Pericardium fibroblast (primary cell): ENCODE measurements at places on chromosomes 11 and 22. TPM values are rescaled to one million over a fixed set of nuclear protein-coding genes. Genes with fewer than 3 reads are reported as not detected.

PLAAT3 gene
- total RNA-seq: 18.6 and 39.1 TPM in 2 replicates

HEPHL1 gene
- not detected in 2 replicates for total RNA-seq

TSPAN4 gene
- total RNA-seq: 282 and 332 TPM in 2 replicates

TNNT3 gene
- 12.3 and 28.9 TPM in 2 replicates for total RNA-seq

SMC1B gene
- not detected in 2 replicates for total RNA-seq

MYO7A gene
- 0.23 and 0.51 TPM in 2 replicates for total RNA-seq

OR56A4 gene
- not detected in 2 replicates for total RNA-seq

NTM gene
- total RNA-seq: 1.5 and 6.7 TPM in 2 replicates

BANF1 gene
- 59.3 and 101 TPM in 2 replicates for total RNA-seq

SYT7 gene
- 0.47 and 2.6 TPM in 2 replicates for total RNA-seq

TBX10 gene
- total RNA-seq: not detected in 2 replicates

THRSP gene
- total RNA-seq: not detected in 2 replicates

OR4D5 gene
- not detected in 2 replicates for total RNA-seq

C1QTNF4 gene
- total RNA-seq: 0.60 and 0.70 TPM in 2 replicates

TMEM86A gene
- total RNA-seq: 1.2 TPM in 2 replicates

EML3 gene
- total RNA-seq: 36.8 and 40.0 TPM in 2 replicates

KCNJ5 gene
- not detected in 2 replicates for total RNA-seq

TIMP3 gene
- total RNA-seq: 157 and 301 TPM in 2 replicates

MPEG1 gene
- not detected in 2 replicates for total RNA-seq

CYB5R3 gene
- total RNA-seq: 152 and 277 TPM in 2 replicates

LPXN gene
- 2.8 and 3.5 TPM in 2 replicates for total RNA-seq

UPK2 gene
- total RNA-seq: not detected in 2 replicates

RFPL2 gene
- total RNA-seq: not detected in 2 replicates

GAL3ST1 gene
- total RNA-seq: 0.12 TPM in 1 of 2 replicates, not detected in the other
